ENCODE measurements at places on chromosomes 12 and 14.

DNA sequence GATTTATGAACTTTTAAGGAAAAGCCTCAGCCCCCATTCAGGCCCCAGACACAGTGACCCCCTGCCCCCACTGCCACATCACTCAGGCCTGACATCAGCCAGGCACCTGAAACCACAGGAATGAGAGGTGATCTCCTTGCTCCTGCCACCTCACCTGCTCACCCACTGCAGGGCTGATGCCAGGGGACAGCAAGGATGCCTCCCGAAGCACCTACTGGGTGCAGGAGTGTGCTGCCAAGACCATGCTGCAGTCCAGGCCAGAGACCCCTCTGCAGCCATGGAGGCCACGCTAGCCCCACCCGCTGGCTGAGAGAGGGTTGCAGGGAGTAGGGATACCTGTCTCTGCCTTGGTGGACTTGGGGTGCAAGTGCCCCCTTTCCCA lies 18.6 kb upstream of the KRT7 start:
- no peak for DNase-seq

DNA sequence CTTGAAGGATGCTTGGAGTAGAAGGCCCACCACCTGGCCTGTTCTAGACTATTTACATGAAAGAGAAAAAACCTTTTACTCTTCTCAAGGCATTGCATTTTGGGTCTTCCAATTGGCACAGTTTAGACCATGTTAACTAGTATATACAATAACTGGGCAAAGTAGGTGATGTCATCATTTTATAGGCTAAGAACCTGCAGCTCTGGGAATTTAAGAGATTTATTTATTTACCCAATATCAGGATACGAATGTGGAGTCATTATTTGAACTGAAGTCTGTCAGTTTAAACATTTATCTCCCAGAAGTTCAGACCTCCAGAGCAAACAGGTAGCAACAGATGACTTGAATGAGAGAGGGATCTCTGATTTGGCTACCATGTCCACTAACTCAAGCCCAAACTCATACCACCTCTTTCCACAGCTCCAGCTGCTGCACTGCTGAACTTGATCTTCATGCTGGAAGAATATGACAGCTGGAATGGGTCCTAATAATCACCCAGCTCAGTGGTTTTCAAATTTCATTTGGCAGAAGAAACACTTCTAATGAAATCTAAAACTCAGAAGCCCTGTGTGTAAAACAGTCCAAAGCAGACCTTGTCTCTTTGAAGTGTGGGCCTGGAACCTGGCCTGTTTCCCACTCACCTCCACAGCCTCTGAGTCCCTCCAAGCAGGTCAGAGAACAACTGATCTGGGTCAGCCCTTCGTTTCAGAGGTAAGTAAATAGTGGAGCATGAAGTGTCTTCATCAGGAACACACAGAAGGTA lies 179.2 kb downstream of the EMP1 start:
- no peak for DNase-seq

GRCh38 chr12:24172031-24172772 lies 222.7 kb upstream of the SOX5 start:
- no peak for DNase-seq

DNA sequence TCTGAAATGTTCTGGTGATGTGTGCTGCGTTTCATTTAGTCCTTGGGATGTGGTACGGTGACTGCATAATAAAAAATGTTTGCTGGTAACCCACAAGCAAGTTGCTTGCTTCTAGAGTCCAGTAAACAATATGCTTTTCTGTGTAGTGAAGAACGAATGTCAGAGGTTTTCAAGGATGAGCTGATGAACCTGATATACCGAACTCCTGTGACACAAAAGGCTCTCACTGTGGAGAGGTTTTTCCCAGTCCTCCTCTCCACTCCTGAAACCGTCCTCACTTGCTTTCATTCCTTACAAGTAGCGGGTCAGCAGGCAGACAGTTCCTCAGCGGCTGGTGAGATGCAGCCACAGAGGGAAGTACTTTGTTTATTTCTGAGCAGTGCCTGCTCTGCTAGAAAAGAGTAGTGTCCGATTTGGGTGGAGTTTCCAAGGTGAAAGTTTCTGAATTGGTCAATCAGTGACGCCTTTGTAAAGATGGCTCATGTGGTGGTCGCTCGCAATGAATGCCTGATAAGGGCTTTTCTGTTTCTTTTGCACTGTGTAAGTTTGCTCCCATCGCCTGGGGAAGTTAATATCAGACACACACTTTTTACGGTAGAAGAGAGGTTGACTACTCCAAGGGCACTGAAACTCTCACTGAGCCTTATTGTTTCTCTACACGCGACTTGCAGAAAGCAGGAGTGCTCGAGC lies 3.0 kb downstream of the ETV6 start:
- no peak for DNase-seq

DNA sequence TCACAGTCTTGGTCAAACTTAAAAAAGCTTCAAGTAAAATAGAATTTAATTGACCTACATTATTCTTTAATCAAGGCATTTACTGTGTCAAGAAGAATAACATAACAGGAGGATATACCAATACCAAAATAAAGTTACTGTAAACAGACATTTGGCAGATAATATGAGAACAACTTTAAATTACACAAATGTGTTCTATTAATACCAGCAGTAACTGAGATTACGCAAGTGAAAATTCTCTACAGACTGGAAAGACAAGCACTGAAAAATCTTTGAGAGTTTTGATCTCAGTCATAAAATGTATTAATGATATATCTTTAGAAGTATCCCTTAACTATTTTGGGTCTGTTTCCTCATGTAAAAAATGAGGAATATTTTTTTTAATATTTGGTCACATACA lies 169.2 kb upstream of the SOX5 start:
- DNase-seq, result no peak

GRCh38 chr14:63666335-63666734 lies 24.7 kb upstream of the WDR89 start:
- DNase-seq, result no peak

GRCh38 chr12:6959058-6959804 lies 8.1 kb downstream of the PTPN6 start:
- DNase-seq, result no peak

DNA sequence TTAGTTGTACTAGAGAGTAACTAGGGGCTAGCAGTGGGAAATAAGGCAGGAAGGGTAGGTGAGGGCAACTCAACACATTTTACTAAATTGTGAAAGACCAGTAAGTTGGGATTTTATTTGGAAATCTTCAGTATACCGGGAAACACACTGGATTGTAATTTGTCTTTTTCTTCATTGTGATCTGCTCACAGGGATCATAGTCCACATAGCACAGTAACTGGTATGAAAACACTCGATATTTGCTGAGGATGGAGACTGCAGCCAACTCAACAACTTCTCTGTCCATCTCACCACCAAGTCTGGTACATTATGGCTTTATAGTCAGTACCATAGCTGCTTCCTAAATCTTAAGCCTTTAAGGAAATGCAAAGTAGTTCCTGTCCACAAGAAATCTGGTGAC lies 2.5 kb downstream of the SLIRP start:
- no peak for DNase-seq

GRCh38 chr12:76260390-76260748 lies 87.8 kb downstream of the BBS10 start:
- no peak for DNase-seq

DNA sequence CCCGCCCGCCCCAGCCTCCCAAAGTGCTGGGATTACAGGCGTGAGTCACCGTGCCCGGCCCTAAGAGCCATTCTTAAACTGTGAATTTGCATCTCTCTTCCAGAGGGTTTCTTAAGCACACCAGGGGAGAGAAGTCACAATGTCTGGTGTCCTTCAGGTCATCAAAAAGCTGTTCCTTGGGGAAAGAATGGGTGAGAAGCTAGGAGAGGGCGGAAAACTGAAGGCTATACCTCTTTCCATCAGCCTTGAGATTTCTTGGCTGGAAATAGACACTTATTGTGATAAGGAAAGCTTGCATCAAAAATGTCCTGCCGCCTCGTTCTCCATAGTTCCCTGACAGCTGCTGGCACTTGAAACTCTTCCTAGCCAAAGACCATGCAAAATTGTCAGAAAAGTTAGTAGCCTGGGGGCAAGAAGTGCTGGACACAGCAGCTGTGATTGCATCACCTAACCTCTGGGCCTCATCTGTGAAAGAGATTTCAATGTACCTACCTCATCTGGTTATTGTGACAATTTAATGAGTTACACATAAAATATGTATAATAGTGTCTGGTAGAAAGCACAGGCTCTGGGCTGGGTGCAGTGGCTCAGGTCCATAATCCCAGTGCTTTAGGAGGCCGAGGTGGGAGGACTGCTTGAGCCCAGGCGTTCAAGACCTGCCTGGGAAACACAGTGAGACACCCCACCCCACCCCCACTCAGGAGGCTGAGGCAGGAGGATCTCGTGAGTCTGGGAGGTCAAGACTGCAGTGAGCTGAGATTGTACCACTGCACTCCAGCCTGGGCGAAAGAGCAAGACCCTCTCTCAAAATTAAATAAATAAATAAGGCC lies 9.7 kb upstream of the UBC start:
- no peak for DNase-seq

DNA sequence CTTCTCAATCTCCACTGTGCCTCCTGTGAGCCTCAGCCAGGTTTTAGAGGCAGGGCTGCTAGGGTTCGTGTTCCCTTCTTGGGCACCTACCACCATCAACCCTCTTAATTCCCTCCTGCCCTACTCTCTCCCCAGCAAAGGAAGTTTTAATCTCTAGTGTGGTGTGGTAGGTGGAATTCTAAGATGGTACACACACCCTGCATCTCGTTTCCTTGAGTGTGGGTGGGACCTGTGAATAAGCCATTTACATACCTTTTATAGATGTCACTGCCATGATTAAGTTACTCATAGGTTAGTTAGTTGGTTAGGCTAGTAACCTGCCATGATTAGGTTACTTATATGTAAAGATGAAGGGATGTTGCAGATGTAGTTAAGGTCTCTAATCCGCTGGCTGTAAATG lies 114.8 kb upstream of the VRK1 start:
- DNase-seq, result no peak

GRCh38 chr12:93763746-93764147 lies 86.6 kb downstream of the CRADD start:
- DNase-seq, result no peak

DNA sequence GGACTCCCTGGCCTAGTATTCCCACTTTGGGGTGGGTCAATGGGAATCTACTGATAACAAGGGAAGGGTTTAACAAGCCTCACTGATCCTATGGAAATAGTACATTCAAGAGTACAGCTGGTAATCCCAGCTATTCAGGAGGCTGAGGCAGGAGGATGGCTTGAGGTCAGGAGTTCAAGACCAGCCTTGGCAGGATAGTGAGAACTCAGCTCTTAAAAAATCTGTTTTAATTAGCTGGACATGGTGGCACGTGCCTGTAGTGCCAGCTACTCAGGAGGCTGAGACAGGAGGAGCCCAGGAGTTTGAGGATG lies 4.5 kb downstream of the POMT2 start:
- DNase-seq, result no peak

- no peak for DNase-seq
Measured at GRCh38 chr12:22538311-22538710, 6.0 kb downstream of the C2CD5 start.

Measured in activated naive CD4-positive, alpha-beta T cell (primary cell).